ENCODE measurements at places on chromosomes 11 and 22. TPM values are rescaled to one million over a fixed set of nuclear protein-coding genes. Genes with fewer than 3 reads are reported as not detected.

DNA sequence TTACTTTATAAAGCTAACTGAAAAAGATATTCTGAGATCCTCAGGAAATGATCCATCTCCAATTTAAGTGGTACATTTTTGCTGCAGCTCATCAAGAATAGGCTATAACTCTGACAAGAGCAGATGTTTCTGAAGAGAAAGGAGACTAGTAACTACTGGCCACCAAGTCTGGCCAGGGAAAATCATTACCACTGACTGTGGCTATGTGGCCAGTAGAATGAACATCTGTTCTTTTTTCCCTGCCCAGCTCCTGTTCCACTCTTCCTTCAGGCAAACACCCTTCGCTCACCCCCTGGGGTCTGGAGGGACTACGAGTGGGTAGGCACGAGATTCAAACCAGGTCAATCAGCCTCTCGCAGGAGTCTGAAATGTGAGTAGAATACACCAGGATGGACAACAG is 23.9 kb downstream of the TMEM123 start:
- DNase-seq = no peak

DNA sequence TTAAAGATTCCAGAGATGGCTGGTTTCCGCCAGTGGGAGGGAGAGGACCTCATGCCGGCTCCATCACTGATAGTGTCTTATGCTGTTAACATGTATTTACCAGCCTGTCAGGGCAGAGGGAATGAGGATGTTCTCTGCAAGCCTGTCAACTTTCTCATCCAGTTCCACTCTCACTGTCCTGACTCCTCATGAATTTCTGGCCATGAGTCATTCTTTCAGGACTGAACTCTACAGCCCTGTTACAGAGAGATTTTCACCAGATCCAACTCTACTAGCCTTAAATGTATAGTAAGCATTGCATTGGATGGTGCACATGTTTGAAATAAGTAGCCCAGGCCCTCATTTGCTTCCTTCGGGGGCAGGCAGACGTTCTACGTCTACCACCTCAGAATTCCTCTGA is 387.7 kb downstream of the TMEM135 start:
- no peak for DNase-seq

- no peak for DNase-seq
These were observed 892 bp downstream of the GDPD5 start for GRCh38 chr11:75524665-75525432.

- DNase-seq = no peak
These were observed 1484.4 kb downstream of the LRRC4C start for GRCh38 chr11:39975091-39975490.

DNA sequence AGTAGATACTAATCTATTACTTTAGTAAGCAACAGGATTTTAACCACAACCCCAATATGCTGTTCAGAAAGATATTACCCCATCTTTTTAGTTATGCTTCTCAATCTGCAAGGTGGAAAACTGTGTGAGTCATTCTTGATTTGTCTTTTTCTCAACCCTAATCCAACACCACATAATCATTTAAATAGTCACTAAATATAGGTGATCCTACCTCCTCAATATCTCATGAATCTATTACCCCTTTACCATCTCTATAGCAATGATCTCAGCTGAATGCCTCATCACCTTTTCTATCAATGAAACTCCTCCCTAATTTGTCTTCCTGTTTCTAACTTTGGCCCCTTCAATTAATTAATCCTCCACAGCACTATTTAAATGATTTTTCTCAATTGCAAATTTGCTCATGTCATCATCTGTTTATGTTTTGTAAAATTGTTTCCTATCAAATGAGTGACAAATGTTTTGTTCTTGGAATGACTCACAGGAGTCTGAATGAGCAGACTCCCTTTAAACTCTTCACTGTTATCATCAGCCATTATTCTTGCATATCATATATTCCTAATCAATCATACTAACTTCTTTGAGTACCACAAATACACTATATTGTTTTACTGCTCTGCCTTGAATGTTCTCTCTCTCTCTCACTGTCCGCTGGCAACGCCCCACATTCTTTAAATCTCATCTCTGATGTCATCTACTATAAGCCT is 26.1 kb downstream of the SNX19 start:
- no peak for DNase-seq

- no peak for DNase-seq
These were observed 154.9 kb downstream of the TEAD1 start for GRCh38 chr11:12829131-12829530.

DNA sequence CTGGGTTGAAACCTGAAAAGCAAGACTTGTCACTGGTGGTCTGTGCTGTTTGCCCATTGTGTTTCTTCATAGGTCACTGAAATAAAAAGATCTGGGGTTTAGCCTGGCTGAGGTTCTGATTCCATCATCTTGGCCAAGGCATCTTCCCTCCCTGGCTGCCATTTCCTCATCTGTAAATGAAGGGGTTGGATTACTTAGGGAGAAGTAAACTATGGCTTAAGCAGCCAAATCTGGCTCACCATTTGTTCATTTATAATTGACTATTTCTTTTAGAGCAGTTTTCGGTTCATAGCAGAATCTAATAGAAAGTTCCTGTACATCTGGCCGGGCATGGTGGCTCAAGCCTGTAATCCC is 52.3 kb upstream of the YWHAH start:
- DNase-seq = no peak

DNA sequence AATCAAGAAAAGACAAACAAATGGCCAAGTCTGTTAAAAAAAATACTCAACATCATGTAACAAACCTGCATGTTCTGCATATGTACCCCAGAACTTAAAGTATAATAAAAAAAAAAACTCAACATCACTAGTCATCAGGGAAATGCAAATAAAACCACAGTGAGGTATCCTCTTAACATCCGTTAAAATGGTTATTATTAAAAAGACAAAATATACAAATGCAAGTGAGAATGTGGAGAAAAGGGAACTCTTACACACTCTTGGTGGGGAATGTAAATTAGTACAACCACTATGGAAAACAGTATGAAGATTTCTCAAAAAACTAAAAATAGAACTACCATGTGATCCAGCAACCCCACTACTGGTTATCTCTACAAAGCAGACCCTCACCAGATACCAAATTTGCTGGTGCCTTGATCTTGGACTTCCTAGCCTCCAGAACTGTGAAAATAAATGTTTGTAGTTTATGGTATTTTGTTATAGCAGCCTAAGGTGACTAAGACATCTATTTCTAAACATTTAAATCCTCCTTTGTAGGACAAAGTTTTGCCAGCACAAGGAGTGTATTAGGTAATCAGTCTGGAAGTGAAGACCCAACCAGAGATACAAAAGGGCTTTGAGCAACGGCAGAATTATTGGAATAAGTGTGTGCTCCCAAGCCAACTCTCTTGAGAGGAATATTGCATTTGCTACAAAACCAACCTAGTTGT is 32.4 kb upstream of the SCUBE2 start:
- no peak for DNase-seq

DNA sequence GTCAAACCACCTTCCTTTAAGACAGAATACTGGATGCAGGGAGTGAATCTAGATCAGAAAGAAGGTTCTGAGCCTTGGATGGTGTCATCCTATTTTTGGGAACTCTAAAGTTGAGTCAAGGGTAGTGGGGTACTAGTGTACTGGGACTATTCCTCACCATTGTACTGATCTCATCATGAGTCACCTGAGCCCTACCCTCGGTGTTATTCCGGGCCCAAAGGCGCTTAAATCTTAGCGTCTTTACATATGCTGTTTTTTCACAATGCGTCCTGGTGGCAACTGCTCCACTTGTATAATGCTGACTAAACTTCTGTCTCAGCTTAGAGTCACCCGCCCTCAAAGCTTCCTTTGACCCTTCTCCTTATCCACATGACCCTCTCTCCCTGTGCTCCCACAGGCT is 25.3 kb upstream of the PATE1 start:
- no peak for DNase-seq

GRCh38 chr11:121066623-121067022 is 34.4 kb upstream of the TECTA start:
- DNase-seq = no peak

DNA sequence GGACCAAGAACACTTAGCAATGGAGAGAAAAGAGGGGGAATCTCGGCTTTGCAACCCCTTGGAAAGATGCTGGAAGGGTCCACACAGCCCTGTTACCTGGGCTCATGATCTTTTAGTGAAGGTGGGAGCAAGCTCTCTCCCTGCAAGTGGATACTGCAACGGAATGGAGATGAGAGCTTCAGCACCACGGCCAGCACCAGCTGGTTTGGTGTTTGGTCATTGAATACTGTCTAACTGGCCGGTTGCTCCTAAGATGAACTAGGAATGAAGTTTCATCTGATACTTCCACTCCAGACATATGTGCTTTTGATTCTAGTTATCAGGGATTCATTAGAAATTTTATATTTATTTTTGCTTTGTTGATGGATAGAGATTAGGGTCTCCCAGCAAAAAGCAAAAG is 16.3 kb downstream of the HTR3A start:
- DNase-seq = peak; percentile 23

- peak; percentile 68 for DNase-seq
These were observed 22.8 kb downstream of the ARRB1 start for GRCh38 chr11:75328426-75329277.

- no peak for DNase-seq
These were observed 48.0 kb downstream of the MCHR1 start for GRCh38 chr22:40727070-40727963.

DNA sequence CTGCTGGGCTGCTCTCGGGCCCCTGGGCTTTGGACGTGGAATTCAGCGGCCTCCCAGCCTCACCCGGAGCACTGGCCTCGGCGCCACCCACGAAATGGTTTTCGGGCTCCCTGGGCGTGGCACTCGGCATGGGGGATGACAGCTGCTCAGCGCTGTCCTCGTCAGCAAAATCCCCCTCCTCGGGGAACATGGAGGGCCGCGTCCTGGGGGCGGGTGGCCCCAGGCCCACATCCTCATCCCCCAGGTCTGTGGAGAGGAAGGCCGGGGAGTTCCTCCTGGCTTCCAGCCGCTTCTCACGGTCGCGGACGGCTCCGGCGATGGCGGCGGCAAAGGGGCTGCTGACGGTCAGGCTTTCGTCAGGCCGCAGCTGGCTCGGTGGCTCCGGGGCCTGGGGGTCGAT is 88.4 kb downstream of the CTTN start:
- no peak for DNase-seq

GRCh38 chr22:28002181-28002700 is 83.2 kb upstream of the PITPNB start:
- no peak for DNase-seq

DNA sequence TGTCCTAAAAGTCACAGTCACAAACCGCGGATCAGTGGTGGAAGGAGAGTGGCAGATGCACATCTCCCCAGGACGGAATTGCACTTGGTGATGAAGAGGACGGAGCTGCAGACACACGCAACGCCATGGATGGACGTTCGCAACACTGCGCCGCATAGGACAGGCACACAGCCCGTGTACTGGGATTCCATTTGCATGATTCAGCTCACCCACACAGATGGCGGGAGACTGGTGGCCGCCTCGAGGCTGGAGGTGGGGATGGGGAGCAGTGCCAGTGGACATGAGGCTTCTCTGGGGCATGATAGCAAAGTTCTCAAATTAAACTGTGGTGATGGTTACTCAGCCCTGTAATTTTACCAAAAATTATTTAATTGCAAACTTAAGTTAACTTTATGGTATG is 37.4 kb downstream of the DUSP8 start:
- DNase-seq = peak; percentile 77

DNA sequence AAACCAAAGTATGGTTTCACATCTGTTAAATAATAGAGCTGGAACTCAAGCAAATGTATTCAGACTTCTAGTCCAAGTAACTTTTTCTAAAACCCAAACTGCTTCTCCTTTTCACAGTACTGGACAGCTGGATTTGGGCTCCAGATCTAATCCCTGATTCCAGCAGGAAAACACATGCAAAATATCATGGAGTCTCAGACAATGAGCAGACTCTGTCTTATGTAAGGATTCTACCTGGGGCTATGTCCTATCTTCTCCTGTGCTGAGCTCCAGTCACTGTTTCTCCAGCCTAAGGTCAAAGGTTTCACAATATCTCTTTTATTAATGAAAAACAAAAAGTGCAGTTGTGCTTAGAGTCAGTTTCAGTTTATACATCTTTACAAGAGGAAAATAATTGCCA is 83.2 kb upstream of the EED start:
- DNase-seq = no peak

DNA sequence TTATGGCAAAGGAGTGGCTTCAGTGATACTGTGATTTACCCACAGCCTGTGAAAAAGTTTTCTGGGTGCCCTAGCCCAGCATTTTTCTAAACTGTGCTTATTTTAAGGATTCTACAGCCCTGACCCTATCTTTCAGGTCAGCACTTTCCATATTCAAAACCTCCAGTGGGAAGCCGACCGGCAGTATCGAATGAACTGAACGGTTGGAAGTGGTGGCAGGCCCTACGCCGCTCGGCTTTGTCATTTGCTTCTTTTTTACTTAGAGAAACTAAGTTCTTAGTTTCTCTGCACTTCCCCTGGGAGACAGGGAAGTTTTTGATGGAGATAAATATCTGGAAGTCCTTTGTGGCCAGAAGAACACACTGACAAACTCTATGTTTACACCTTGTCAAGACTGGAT is 994 bp downstream of the GLB1L2 start:
- DNase-seq = no peak

DNA sequence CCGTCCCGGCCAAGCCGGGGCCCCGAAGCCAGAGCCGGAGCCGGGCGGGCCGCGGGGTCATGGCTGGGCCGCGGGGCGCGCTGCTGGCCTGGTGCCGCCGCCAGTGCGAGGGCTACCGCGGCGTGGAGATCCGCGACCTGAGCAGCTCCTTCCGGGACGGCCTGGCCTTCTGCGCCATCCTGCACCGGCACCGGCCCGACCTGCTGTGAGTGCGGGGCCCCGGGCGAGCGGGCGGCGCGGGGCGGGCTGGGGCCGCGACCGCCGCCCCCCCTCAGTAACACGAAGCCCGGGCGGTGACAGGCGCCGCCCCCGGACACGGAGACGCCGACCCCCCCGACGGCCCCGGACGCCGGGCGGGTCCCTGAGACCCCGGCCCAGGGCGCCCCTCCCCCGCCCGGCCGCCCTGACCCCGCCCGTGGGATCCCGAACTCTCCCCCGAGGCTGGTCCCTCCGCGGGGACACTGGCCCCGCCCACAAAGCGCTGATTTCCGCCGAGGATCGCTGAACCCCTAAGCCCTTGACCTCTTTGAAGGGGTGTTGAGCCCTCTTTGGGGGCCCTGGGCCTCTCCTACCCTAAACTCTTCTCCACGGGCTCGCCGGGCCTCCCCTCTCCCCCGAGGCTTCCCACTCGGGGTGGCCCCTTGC is 389 bp downstream of the MICALL1 start:
- DNase-seq = no peak

DNA sequence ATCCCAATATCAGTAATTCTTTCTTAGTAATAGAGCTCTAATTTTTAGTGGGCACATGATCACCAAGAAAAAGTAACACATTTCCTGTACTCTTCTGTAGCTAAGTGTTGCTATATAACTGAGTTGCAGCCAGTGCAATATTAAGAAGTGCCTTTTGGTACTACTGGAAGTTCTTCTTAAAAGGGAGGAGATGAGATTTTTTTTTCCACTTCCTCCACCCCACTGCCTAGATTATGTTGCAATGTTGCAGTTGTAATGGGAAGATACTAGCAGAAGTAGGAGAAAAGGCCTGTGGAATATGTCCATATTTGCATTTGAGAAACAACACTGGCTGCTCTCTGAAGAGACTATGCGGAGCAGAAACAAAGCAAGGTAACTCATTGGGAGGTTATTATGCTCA is 280.6 kb upstream of the ANO5 start:
- DNase-seq = no peak

The OR2AG1 gene
- total RNA-seq = not detected

The TIMP3 gene
- 145 TPM for total RNA-seq

The KRTAP5-3 gene
- total RNA-seq = not detected

The KLHL35 gene
- 1.3 TPM for total RNA-seq

The SLC25A1 gene
- total RNA-seq = 72.2 TPM

The RHOG gene
- total RNA-seq = 10.9 TPM

The NPAS4 gene
- not detected for total RNA-seq

The BIRC3 gene
- 3.3 TPM for total RNA-seq

The RGL4 gene
- total RNA-seq = not detected

The CRYBB1 gene
- total RNA-seq = not detected

The RHOD gene
- 13.4 TPM for total RNA-seq

The LRFN4 gene
- total RNA-seq = 14.5 TPM

All from fibroblast of lung (primary cell).